Pericardium fibroblast (primary cell): ENCODE measurements at places on chromosomes 5 and 9. TPM values are rescaled to one million over a fixed set of nuclear protein-coding genes. Genes with fewer than 3 reads are reported as not detected.

Gene LHX6
- not detected in 2 replicates for total RNA-seq

Gene PLAC8L1
- total RNA-seq: not detected in 2 replicates

Gene OR2S2
- not detected in 2 replicates for total RNA-seq

Gene ABL1
- total RNA-seq: 47.7 and 59.8 TPM in 2 replicates

Gene S1PR3
- total RNA-seq: 28.1 and 43.0 TPM in 2 replicates

Gene ACSL6
- total RNA-seq: not detected in 2 replicates

Gene LAMC3
- total RNA-seq: 0.09 and 5.1 TPM in 2 replicates

Gene ORM2
- total RNA-seq: not detected in 2 replicates

Gene NR5A1
- total RNA-seq: not detected in 2 replicates

Gene ERCC8
- total RNA-seq: 11.6 and 14.6 TPM in 2 replicates

Gene TNC
- total RNA-seq: 1.2 and 12.4 TPM in 2 replicates

Gene PRDM9
- total RNA-seq: not detected in 2 replicates

Gene DNM1
- total RNA-seq: 14.8 and 15.2 TPM in 2 replicates

Gene ADAMTS12
- total RNA-seq: 39.5 and 64.2 TPM in 2 replicates

Gene DNLZ
- total RNA-seq: 34.6 and 37.6 TPM in 2 replicates

Gene MLANA
- total RNA-seq: not detected in 2 replicates

Gene BTNL9
- not detected in 2 replicates for total RNA-seq

Gene COL15A1
- 1.8 and 3.2 TPM in 2 replicates for total RNA-seq

Gene GMCL2
- total RNA-seq: not detected in 2 replicates

Gene CYFIP2
- total RNA-seq: 0.12 and 0.94 TPM in 2 replicates

Gene RASEF
- total RNA-seq: 0.12 TPM in 1 of 2 replicates, not detected in the other

Gene ZNF354C
- 4.0 and 4.1 TPM in 2 replicates for total RNA-seq

Gene ABITRAM
- total RNA-seq: 6.9 and 9.2 TPM in 2 replicates

Gene TMEM8B
- total RNA-seq: 5.8 and 6.0 TPM in 2 replicates

Gene TIMD4
- total RNA-seq: not detected in 2 replicates

Gene SELENOP
- 134 and 182 TPM in 2 replicates for total RNA-seq

Gene FAM221B
- not detected in 2 replicates for total RNA-seq

Gene FAM200C
- total RNA-seq: 3.0 and 4.0 TPM in 2 replicates

Gene ATG10
- total RNA-seq: 0.77 and 2.0 TPM in 2 replicates

Gene FRMPD1
- not detected in 2 replicates for total RNA-seq
